ENCODE measurements at places on chromosomes 1 and 21.

GRCh38 chr1:81848880-81849682, 48.3 kb downstream of the ADGRL2 start:
- DNase-seq, result no peak

- DNase-seq, result no peak
Observed at GRCh38 chr1:165222580-165222979, 133.9 kb downstream of the LMX1A start.

- no peak for DNase-seq
Observed at GRCh38 chr1:10900691-10901090, 104.2 kb upstream of the CASZ1 start.

- no peak for DNase-seq
Observed at GRCh38 chr1:145845144-145845513, 301 bp upstream of the NUDT17 start.

- DNase-seq, result no peak
Observed at GRCh38 chr1:29557701-29558600, 321.6 kb downstream of the PTPRU start.

GRCh38 chr1:110637475-110637874, 31.3 kb upstream of the KCNA2 start:
- DNase-seq, result no peak

DNA sequence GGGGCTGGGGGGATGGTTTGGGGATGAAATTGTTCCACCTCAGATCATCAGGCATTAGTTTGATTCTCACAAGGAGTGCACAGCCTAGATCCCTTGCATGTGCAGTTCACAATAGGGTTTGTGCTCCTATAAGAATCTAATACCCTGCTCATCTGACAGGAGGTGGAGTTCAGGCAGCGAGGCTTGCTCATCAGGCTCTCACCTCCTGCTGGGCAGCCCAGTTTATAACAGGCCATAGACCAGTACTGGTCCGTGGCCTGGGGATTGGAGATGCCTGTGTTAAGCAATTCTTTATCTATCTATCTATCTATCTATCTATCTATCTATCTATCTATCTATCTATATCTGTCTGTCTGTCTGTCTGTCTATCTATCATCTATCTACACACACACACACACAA, 525.3 kb upstream of the DAB1 start:
- no peak for DNase-seq
